Muscle of leg (tissue), 16 donors: ENCODE measurements at places on chromosomes 1 and 21.

GRCh38 chr1:16235944-16236510 lies 956 bp downstream of the CPLANE2 start:
- peak; percentile 45 for DNase-seq

DNA sequence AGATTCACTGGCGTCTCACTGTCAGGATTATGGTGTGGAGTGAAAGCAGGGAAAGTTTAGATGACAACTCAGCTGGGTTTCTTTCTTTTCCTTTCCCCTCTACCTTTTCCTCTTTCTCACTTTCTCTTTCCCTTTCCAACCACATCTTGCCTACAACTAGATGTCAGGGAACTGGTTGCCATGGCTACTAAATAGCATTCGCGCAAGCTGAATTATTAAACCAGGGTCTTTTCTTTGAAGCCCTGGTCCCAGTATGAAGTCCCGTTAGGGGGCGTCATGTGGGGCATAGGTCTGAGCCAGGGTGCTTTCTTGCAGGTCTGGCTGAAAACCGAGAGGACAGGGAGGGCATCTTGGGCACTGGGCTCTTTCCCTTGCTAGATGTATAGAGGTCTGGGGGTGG lies 168.4 kb upstream of the CACNA1E start:
- DNase-seq = no peak

DNA sequence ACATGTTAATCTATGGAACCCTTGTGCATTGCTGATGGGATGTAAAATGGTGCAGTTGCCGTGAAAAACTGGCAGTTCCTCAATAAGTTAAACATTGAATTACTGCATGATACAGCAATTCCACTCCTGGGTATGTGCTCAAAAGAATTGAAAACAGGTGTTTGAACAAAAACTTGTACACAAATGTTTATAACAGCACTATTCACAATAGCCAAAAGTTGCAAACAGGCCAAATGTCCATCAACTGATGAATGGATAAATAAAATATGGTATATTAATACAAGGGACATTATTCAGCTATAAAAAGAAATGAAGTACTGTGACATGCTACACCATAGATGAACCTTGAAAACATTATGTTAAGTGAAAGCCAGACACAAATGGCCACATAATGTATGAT lies 17.7 kb upstream of the SRSF10 start:
- DNase-seq = peak; percentile 71

DNA sequence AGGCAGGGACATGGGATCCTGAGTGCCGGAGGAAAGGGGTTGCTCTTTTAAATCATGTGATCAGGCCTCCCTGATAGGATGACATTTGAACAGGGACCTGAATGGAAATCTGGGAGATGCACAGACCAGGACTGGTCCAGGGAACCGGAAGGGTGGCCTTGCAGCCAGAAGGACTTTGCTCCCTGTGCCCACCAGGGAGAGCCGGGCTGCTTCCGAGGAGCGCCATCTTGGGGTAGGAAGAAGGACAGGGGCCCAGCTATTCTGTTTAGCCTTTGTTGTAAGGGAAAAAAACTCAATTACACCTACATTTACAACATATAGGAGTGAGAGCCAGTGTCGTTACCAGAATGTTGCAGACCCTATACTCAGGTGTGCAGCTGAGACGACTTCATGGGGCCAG lies 5.5 kb downstream of the KLHDC7A start:
- DNase-seq = no peak

DNA sequence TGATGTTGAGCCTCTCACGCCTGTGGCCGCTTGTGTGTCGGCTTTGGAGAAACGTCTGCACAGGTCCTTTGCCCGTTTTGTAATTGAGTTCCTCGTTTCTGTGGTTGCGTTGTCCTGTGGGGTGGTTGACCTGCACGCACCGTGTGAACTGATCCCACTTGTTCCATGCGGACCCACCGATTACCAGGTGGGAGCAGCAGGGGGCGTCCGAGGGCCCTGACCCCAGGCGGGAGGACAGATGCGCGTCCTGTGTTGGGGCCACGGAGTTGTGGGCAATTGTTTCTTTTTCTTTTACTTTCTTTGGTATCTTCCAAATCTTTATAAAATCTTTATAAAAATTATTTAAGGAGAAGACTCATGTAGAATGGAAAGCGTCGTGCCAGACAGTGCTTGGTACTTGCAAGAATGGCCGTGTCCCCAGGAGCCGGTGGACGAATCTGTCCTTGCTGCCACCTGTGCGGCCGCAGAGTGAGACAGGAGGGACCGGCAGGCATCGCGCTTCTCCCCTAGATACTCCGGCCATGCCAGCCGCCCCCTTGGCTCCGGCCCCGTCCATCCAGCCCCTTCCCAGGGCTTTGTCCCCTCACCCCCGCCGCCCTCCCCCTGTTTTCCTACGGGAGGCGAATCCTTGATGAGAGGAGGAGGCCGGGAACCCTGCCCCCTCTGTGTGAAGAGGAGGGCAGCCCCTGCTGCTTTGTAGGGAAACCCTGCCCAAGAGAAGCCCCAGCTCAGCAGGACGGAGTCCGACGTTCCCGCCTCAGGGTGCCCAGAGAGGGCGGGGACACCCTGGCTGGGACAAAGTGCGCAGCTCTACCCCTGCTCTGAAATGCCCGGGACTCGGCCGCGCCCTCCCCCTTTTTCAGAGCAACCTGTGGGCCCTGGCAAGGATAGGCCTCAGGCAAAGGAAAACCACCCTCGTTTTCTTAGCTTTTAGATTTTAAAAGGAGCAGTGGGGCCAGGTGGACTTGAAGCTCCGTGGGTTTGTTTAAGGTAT lies 41.7 kb downstream of the PRKCZ start:
- DNase-seq = no peak

GRCh38 chr1:77636864-77637263 lies 45.6 kb downstream of the ZZZ3 start:
- no peak for DNase-seq

DNA sequence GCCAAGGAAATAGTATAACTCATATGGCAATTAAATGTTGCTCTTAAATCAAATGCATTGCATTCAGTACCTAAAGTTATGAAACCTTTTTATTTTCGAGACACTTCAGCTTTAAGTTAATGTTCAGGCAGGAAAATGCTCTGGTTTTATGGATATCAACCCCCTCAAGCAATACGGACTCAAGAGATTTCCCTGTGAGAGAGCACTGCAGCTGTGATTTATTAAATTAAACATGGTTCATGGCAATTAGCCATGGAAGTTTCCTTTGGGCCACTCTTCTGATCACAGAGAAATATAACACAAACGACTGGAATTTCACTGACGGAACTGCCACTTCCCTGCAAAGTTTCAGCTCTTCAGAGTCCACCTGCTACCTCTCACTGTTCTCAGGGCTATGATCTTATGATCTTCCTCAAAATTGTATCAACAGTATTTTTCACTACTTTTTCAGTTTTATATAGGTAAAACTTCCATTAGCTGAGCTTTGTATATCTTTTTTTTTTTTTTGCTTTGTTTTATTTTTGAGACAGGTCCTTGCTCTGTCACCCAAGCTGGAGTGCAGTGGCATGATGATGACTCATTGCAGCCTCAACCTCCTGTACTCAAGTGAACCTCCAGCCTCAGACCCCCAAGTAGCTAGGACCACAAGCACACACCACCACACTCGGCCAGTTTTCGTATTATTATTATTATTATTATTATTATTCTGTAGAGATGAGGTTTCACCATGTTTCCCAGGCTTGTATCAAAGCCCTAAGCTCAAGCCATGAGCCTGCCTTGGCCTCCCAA lies 923.1 kb upstream of the TMPRSS15 start:
- DNase-seq = peak; percentile 83

- no peak for DNase-seq
Observed at GRCh38 chr1:43351421-43352350, 7.1 kb upstream of the CDC20 start.

DNA sequence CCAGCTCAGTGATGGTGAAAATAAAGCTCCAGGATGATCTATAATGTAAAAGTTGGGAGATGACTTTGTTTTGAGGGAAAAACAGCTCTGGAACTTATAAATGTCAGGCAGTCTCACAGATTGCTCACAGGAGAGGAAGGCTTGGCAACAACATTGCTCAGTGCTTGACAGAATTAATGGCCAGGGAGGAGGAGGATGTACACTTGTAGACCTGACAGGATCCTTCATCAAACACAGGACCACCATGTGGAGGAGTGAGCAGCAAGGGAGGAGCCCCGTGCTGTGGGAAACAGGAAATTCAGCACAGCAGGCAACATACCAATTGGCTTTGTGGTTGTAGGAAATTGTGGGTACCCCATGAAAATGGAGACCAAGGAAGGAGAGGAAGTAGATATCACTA lies 291.8 kb upstream of the CAMK1G start:
- DNase-seq = no peak

GRCh38 chr1:183234660-183235476 lies 48.8 kb downstream of the LAMC2 start:
- peak; percentile 98 for DNase-seq

GRCh38 chr1:240575981-240576662 lies 35.8 kb downstream of the GREM2 start:
- peak; percentile 85 for DNase-seq

DNA sequence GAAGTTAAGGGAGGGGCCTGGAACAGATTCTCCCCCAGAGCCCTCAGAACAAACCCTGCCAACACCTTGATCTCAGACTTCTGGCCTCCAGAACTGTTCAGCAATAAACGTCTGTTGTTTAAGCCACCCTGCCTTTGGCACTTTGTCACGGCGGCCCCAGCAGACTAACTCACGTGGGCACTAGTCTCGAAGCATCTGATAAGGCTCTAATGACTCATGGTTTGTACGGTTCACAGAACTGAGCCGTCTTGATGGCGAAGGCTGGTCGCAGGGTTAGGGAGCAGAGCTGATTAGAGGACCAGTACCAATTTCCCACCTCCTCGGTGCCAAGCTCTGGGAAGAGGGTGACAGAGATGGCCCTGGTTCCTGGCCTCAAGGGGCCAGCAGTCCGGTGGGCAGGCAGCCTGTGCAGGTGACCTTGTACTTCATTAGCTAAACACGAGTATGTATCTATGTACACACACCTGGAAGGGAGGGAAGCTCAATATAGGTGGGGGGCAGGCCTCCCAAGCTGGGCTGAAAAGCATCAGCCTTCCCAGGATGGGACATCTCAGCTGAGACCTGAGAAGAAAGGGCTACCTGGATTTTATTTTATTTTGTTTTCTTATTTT lies 112.8 kb downstream of the MRPS6 start:
- DNase-seq = no peak

DNA sequence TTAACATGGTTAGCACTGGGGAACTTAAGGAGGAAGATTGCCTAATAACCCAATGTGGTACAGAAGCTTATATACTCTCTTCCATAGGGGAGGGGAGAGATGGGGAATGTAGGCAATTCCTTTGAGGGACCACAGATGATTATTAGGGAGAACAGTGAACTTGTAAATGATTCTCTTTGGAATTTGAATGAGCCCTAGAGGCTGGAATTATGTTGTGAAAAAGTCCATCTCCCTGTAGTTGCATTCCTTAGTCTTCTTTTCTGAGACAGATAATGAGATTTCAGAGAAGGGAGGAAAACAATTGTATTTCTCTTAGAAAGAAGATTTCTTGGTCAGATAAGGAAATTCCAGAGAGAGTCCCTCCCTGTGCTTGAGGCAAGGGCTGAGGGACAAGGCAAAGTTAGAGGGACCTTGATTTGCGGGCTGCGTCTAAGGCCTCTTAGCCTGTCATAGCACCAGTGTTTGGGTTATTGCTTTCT lies 89.0 kb upstream of the HMCN1 start:
- no peak for DNase-seq

DNA sequence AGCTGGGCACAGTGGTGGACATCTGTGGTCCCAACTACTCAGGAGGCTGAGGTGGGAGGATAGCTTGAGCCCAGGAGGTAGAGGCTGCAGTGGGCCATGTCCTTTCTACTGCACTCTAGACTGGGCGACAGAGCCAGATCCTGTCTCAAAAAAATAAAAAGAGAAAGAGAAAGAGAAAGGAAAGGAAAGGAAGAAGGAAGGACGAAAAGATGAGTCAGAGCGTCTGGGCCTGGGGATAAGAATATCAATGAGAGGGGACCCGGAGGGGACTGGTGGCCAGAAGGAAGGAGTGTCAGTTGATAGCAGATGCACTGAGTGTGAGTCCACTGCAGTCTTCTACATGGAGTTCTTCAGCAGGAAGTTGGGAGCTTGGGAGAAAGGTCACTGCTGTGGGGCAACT lies 75.6 kb downstream of the SYT6 start:
- DNase-seq = no peak

DNA sequence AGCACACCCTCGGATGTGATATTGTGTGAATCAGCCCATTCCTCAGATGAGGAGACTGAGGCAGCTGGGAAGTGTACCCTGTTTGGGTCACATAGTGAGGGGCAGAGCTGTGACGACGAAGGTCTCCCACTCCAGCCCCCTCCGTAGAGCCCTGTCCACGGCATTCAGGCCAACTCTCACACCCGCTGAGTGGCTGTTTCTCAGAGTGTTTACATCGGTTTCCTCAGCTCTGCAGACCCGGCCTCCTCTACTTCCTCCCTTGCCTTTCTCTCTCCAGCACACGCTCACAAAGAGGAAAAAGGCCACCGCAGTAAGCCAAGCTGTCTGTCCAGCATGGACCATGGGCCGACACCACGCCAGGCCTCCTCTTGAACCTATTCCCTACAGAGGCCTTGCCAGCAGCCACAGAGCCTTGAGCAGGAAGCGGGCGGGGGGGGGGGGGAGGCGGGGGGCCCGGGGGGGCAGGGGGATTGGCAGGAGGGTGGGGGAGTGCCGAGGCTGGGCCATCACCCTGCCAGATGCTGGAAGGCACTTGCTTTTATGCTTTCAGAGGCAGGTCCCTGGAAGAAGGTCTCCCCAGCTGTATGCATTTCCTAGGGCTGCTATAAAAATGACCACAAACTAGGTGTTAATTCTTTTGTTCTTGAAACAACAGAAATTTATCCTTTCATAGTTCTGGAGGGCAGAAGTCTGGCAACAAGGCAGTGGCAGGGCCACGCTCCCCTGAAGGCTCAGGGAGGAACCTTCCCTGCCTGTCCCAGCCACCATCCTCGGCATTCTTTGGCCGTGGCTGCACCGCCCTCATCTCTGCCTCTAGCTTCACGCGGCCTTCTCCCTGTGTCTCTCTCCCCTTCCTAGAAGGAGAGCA lies 178.4 kb downstream of the PSMG1 start:
- DNase-seq = peak; percentile 85

DNA sequence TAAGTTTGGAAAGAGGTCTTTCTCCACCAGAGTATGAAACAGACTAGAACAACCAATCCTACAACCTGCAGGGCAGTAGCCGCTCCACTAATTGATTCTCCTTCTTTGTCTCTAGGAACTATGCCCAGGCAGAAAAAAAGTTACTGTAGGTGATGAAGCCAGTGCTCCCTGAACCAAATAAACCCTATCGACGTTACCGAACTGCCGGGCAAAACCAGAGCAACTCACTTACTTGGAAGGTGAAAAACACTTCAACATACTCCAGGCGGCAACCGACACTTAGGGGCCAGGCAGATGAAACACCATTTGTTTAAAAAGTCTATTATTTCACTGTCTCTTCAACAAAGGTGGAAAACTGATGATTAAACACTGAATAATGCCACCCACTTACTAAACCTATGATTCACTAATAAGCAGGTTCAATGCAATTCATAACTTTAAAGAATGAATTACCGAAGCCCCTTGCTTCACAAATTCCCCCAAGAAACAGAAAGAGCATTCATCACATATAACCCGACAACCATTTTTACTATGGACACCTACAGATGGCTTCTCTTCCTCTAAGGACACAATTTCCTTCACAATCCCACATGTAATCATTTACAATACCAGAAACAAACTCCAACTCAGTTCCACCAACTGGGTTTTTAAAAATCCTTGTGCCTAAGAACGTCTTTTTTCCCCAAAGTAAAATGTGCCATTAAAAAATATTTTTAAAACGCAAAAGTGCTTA lies 1.6 kb downstream of the NRIP1 start:
- peak; percentile 61 for DNase-seq
